ENCODE measurements at places on chromosomes 1 and 21.

DNA sequence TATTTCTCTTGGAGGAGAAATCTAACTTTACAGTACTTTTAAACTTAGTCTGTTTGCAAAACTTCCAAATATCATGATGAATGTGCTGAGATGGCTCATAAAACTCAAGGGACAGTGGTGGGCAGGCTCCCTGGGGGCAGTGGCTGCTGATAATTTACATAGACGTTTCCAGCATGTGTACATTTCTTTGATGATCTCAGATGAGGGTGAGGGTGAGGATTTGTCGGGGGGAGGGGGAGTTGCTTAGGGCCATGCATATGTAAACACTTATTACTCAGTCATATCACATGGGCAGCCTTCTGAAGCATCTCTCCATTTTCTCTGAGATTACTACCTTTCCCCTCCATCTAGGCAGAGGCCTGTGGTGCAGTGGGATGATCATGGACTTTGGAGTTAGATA, 152.9 kb upstream of the HMGB4 start:
- no peak for DNase-seq

GRCh38 chr21:14215971-14216641, at the start of gene RBM11:
Gene RBM11, plus strand, starts transcription at chr21:14216157. Its CDS starts 30 bp downstream, at chr21:14216187.
- DNase-seq, result peak; percentile 49

DNA sequence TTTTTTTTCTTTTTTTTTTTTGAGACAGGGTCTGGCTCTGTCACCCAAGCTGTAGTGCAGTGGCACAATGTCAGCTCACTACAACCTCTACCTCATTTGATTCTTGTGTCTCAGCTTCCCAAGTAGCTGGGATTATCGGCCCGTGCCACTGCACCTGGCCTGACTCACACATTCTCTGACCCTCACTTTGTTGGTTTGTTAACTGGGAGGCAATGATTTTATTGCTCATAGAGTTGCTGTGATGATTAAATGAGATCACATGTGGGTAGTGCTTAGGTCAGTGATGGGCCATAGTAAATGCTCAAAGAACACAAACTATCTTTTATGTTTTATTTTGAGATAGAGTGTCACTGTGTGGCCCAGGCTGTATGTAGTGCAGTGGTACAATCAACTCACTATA, 47.3 kb upstream of the SSBP3 start:
- DNase-seq, result no peak

GRCh38 chr1:243312952-243313634, 57.3 kb downstream of the SDCCAG8 start:
- no peak for DNase-seq
